ENCODE measurements at places on chromosomes 1 and 21.

- no peak for DNase-seq
These were observed 4.5 kb upstream of the ERVH48-1 start for GRCh38 chr21:42929969-42930368.

- DNase-seq, result no peak
These were observed 7.6 kb upstream of the C1orf116 start for GRCh38 chr1:207040181-207040533.

DNA sequence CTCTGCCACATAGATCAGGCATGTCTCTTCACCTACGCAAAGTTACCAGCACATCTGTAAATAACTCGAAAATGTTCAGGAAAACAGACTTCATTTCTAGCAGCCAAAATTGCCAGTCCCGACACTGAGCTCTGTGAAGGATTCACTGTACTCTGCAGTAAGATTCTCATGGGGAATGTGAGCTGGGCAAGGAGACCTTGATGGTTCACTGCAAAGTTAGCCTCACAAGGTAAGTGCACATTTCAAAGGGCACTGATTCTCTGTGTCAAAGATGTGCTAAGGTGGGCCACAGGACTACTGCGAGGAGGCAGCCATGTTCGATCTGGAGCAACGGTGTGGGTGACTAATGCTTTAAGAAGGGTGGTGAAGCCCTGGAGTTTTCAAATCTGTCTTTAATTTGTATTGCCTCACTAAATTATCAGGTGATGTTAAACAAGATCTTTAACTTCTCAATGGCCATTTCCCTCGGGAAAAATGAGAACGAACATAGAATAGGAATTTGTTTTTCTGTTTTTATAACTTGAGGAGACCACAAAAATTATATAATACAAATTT is 25.2 kb downstream of the STPG1 start:
- no peak for DNase-seq

- DNase-seq, result peak; percentile 13
These were observed 35.6 kb downstream of the NUF2 start for GRCh38 chr1:163357378-163357777.

DNA sequence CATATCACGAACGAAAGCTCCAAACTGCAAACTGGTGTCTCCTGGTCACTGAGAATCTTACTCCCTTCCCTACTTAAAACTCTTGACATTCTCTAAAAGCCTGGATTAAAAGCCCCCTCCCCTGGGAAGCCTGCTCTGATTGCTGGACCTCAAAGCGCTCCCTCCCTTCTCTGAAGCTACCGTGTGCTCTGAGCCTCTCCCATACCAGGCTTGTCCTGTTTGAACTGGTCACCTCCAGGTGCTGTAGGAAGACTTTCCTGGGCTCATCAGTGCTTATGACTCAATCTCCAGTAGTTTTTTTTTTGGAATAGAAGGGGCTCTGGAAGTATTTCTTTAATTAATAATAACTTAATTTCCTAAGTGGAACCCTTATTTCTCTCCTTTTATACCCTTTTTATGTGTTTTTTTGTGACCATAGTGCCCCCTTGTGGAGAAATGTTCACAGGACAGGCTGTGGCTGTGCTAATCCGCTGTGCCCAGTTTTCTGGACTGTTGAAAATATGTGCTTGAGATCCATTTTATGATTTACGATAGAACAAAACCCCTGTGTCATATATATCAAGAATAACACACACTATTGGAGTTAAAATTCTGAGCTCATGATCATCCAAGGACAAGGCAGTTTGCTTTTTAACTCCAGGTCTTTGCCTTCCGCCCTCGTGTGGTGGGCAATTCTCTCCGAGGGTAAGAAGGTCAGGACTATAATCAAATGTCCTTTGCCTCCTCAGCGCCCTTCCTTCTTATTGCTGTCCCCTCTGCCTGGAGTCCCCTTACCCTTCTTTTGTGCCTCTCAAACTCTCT is 16.9 kb downstream of the MTARC1 start:
- no peak for DNase-seq

- no peak for DNase-seq
These were observed 697.9 kb downstream of the USP25 start for GRCh38 chr21:16427587-16428087.

GRCh38 chr1:77876884-77877283 is 11.5 kb upstream of the NEXN start:
- peak; percentile 24 for DNase-seq

DNA sequence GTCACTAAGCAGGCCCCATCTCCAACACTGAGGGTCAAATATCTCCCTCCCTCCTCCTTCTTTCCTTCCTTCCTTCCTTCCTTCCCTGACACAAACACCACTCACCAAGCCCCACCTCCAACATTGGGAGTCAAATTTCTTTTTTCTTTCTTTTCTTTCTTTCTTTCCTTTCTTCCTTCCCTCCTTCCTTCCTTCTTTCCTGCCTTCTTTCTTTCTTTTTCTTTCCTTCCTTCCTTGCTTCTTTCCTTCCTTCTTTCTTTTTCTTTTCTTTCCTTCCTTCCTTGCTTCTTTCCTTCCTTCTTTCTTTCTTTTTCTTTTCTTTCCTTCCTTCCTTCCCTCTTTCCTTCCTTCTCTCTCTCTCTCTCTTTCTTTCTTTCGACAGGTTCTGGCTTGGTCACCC is 79.2 kb upstream of the ETS2 start:
- DNase-seq, result no peak

GRCh38 chr1:193060406-193060805 is 994 bp downstream of the RO60 start:
- DNase-seq, result no peak

DNA sequence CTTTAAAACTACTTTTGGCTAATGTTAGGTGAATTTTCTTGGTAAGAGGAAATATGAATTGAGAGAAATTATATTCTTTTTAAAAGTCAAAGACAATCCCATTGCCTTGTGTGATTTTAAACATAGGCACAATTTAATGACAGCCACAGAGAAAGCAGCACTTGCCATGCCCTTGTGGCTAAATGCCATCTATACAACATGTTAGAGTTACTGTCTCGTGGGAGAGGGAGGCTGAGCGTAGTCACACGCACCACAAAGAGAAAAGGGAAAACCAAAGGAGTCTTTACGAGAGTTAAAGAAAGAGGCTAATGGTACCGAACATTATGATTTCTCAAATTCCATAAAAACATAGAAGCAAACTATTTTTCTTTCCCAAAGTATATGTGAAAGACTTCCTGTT is 537.9 kb downstream of the PTPRC start:
- DNase-seq, result no peak

DNA sequence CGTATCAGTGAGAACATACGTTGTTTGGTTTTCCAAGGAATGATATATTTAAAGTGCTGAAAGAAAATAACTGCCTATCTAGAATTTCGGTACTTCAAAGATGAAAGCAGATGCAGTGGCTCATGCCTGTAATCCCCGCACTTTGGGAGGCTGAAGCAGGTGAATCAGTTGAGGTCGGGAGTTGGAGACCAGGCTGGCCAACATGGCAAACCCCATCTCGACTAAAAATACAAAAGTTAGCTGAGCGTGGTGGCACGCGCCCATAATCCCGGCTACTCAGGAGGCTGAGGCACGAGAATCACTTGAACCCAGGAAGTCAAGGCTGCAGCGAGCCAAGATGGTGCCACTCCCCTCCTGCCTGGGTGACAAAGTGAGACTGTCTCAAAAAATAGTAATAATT is 16.4 kb downstream of the CD244 start:
- DNase-seq, result no peak

GRCh38 chr1:214727274-214727673 is 124.3 kb downstream of the CENPF start:
- no peak for DNase-seq

GRCh38 chr21:37630872-37631271 is 264.3 kb downstream of the DYRK1A start:
- no peak for DNase-seq

GRCh38 chr1:228668553-228669241 is 66.6 kb upstream of the RHOU start:
- DNase-seq, result no peak

GRCh38 chr1:201170533-201171062 is 16.3 kb upstream of the TMEM9 start:
- peak; percentile 98 for DNase-seq

DNA sequence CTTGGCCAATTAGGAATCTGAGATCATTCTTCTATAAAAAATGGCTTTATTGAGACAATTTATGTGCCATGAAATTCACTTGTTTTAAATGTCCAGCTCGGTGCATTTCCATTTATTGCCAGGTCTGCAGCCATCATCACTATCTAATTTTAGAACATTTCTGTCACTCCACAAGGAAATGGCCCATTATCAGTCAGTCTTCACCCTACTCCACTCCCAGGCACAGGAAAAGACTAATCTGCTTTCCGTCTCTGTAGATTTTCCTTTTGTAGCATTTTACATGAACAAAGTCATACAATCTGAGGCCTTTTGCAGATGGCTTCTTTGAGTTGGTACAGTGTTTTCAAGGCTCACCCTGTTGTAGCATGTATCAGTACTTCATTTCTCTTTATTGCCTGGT is 27.2 kb downstream of the KIF26B start:
- DNase-seq, result no peak

DNA sequence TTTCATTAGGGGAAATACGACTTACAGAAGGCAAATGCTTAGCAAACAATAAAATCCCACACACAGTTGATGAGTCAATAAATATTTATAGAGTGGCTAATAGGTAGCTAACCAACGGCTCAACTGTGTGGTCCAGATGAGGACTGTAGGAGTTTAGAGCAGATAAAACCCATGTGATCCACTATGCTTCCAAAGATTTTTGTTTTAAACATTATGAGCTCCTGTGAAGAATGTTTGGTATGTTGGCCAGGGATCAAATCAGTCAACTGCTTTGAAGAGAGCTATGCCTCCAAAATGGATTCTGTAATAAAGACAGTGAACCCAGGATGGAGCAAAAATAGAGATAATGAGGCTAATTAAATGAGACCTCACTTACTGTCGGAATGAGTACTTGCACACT is 72.3 kb upstream of the COL11A1 start:
- DNase-seq, result peak; percentile 22

DNA sequence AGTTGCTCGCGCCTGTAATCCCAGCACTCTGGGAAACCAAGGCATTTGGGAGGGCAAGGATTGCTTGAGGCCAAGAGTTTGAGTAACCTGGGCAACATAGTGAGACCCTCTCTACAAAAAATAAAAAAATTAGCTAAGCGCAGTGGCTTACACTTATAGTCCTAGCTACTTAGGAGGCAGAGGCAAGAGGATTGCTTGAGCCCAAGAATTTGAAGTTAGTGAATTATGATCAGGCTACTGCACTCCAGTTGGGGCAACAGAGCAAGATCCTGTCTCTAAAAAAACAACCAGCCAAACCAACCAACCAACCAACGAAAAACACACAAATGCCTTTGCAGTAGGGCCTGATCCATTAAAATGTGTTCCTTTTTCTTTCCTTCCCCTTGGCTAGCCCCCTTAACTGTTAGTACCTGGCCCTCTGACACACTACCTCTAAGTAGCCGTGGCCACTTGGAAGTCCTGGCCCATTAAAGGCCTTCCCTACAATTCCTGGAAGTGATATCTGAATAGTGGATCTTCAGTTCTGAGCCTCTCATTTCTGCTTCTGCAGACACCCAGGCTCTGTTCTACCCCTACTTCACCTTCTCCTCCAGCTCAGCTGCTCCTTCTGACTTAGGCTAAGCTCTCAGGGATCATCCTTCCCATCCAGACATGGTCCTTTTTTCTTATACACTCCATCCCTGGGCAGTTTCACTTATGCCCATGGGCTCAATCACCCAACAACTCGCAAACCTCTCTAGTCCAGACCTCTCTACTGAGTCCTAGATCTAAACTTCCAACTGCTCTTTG is 3.5 kb upstream of the OSCP1 start:
- no peak for DNase-seq

DNA sequence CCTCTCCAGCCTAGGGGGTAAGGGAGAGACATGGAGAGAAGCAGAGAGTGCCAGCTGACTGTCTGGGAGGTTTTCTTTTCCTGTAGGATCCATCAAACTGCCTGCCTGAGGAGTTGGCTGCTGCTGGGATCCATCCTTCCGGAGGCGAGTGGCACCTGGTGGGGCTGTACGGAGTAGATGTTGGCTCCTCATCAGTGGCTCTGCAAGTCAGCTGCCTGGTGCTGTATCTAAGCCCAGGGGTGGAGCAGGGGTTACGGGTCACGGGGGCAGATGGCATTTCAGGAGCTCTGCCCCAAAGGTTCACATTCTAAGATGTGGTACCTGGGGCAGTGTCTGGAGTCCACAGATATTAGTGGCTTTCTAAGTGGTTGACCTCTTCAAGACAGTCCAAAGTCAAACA is 128.0 kb downstream of the ACTL8 start:
- DNase-seq, result no peak

DNA sequence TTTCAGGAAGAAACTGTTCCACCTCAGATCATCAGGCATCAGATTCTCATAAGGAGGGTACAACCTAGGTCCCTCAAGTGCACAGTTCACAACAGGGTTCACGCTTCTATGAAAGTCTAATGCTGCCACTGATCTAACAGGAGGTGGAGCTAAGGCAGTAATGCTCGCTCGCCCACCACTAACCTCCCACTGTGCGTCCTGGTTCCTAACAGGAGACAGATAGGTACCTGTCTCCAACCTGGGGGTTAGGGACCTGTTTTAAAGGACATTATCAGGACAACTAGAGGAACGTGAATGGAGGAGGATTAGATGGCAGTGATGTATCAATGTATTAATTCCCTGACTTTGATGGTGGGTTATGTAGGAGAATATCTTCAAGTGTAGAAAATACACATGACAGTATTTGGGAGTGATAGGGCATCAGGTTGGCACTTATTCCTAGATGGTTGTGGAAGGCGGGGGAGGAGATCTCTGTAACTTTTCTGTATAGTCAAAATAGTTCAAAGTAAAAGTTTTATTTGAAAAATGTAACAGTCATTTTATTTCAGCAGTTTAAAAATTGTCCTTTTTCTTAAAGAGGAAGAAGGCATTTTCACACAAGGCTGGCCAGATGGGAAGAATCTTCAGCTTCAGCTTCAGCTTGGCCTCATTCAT is 43.9 kb downstream of the DEGS1 start:
- DNase-seq, result no peak

DNA sequence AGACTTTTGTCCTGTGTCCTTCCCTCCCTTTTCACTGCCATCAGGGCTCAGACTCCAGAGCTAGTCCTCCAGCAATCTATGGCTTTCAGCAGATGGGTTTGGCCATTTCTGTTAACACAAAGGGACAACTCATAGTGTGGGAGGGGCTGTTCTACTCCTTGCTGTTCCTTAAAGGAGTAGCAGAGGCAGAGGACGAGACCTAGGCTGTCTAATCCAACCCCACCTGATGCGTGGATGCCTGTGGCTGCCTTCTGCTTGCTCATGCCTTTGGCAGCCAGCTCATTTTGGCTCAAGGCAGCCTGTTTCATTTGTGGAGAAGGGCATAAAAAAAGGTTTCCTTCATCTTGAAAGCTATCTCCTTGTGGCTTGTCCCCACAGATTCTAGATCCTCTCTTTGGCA is 27.0 kb downstream of the MFSD2A start:
- peak; percentile 93 for DNase-seq

GRCh38 chr1:204348722-204349121 is 11.0 kb downstream of the PLEKHA6 start:
- DNase-seq, result peak; percentile 42

DNA sequence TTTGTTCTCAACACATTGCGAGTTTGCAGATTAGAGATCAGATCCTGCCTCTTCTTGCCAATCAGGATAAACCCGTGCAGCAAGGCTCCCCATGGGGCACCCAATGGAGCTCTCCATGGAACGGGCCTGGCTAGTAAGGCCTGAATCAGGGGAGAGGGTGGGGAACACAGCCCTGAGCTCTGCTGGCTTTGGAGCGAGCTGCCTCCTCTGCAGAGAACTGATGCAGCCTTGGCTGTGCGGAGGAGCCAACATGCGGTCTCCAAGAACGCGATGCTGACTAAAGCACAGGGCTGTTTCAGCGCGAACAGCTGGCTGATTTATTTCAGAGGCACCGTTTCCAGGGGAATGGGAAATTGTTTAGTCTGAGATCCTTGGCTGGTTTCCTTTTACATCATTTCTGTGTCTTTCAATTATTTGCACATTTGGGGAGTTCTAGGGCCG is 139.7 kb downstream of the TSEN15 start:
- peak; percentile 77 for DNase-seq

All from foreskin fibroblast (primary cell).